Femur (tissue), 1 donor: ENCODE measurements at places on chromosomes 11 and 22.

GRCh38 chr11:30774496-30775232, 188.5 kb upstream of the MPPED2 start:
- no peak for DNase-seq

- no peak for DNase-seq
Observed at GRCh38 chr11:19055016-19055415, 5.5 kb downstream of the MRGPRX2 start.

DNA sequence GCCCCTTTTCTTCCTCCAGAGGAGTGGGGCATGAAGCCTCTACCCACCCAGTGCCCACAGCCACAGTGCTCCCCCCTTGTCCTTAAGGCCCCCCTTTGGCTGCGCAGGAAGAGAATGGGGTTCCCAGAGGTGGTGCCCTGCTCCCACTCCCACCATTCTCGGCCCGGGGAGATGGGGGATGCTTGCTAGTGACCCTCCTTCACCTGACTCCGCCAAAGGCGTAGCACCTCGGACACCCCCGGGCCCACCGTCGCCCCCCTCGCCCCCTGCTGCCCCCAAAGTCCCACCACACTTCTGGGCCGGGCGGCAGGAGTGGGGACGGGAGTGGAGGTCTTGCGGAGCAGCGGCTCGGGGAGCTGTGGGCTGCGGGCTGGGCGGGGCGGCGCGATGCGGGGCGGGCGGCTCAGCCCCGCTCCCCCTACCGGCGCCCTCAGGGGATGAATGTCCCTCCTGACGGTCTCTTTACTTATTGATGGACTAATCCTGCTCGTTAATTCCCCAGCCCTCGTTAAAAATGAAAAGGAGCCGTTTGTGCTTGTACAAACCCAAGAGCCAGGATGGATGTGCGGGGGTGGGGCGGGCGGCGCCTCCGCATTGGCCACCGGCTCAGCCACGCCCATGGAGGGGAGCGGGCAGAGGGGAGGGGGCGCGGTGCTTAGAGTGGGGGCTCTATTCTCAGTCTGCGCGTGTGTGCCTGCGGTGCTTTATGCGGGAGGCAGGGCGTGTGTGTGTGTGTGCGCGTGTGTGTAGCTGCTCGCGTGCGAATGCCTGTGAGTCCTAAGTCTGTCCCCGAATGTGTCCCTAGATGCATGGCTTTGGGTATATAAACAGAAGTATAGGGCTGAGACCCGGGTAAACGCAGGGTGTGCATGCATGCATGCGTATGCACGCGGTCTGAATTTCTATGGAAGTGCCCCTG, 25.6 kb downstream of the SYT7 start:
- no peak for DNase-seq

DNA sequence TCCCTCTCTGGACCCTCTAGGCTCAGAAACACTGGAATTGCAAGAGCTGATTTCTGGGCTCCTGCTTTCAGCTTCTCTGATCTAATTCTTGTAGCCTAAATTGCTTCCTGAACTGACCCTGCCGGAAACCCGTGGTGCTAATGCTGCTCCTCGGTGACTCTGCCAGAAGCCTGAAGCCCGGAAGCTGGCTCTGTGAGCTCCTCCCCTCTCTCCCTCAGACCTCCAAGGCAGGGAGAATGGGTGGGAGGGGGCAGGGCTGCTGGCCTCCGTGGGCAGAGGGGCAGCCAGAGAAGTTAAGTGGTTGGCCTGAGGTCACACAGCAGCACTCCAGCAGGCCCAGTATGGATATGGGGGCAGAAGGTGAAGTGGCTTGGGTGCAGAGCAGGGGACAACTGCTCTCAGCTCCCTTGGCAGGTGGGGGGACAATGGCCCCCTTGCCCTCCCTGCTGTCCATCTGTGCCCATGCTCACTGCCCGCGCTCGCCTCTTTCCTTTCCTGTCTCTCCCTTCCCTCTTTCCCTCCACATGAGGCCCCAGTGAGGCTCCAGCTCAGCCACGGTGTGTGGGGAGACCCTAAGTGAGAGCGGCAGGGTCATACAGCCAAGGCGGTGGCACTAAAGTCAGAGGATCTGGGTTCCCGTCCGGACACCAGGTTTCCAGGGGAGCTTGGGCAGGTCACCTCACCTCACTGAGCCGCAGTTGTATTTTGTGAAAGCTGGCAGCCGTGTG, 16.2 kb downstream of the CAPN5 start:
- DNase-seq = peak; percentile 63

DNA sequence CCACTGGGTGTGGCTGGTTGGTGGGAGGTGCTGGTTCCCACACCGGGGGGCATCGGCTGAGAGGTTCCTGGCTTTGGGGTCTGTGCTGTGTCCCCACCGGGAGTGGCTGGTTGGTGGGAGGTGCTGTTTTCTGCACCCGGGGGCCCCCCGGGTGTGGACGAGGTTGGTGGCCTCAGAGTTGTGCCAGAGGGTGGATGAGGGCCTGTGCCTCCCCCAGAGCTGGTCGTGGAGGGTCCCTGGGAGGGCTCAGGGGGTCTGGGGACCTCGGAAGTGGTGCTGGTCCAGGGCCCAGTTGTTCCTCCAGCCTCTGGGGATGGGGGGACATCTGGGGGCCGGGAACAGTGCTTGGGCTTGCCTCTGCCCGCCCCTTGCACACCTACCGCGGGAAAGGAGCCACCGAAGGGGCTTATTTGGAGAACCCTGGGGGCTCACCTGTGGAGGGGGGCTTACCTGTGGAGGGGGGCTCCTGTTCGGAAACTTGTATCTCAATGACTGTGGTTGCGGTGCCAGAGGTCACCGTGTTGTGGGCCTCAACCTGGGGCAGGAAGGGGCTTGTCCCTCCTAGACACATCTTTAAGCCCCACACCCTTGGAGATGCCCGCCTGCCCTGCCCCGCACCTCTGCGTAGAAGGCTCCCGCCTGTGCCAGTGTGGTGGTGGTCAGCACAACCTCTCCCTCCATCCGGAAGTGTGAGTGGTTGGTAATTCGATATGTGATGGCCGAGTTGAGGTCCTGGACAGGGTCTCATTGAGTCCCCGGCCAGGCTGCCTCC, 3.3 kb upstream of the IRF7 start:
- DNase-seq = peak; percentile 27

DNA sequence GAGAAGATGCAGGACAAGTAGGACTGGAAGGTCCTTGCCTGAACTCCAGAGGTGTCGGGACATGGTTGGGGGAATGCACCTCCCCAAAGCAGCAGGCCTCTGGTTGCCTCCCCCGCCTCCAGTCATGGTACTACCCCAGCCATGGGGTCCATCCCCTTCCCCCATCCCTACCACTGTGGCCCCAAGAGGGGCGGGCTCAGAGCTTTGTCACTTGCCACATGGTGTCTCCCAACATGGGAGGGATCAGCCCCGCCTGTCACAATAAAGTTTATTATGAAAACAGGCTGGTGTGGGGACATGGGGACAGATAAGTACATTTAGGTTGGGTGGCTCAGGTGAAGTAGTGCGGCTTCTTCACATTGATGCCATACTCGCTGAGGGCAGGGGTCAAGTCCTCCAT, 1.4 kb downstream of the TAF10 start:
- DNase-seq = peak; percentile 32

DNA sequence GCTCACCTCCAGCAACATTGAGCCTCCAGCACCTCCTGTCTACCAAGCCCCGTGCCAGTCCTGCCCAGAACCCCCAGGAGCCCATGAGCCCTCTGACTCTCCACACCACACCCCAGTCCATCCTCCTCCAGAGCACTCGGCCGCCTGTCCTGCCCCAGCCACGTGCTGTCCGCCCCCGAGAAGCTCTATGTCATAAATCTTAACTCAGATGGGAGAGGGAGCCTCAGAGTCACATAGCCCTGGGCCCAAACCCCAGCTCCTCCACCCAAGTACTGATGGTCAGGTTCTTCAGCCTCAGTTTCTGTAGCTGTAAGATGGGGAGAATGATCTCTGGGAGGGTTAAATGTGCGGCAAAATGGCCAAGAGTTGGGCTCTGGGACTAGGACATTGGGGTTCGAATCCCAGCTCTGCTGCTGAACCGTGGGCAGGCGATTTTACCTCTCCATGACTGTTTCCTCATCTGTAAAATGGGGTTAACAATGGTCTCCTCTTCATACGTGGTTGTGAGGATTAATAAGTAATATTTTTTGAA, 27.8 kb downstream of the CYTH4 start:
- DNase-seq = no peak

- no peak for DNase-seq
Observed at GRCh38 chr11:16184588-16184987, 171.8 kb downstream of the SOX6 start.

GRCh38 chr11:19843079-19843478, 130.4 kb downstream of the NAV2 start:
- no peak for DNase-seq

- DNase-seq = peak; percentile 65
Observed at GRCh38 chr22:42313804-42314581, 43.5 kb upstream of the TCF20 start.

- DNase-seq = no peak
Observed at GRCh38 chr11:114211444-114212121, 84.6 kb upstream of the NNMT start.

GRCh38 chr11:117825538-117826189, 1.1 kb upstream of the FXYD2 start:
- no peak for DNase-seq

DNA sequence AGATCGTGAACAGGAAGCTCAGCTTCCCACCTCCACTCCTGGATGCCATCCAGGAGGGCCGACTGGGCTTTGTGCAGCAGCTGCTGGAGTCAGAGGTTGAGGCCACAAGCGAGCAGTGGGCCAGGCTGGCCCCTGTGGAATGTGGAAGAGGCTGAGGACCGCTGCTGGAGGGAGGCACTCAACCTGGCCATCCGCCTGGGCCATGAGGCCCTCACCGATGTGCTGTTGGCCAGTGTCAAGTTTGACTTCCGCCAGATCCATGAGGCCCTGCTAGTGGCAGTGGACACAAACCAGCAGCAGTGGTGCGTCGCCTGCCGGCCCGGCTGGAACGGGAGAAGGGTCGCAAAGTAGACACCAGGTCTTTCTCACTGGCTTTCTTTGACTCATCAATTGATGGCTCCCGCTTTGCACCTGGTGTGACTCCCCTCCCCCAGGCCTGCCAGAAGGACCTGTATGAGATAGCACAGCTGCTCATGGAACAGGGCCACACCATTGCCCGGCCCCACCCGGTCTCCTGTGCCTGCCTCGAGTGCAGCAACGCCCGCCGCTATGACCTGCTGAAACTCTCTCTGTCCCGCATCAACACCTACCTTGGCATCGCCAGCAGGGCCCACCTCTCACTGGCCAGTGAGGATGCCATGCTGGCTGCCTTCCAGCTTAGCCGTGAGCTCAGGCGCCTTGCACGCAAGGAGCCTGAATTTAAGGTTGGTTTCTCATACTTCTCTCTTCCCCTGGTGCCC, 24.9 kb downstream of the ART5 start:
- no peak for DNase-seq

- DNase-seq = no peak
Observed at GRCh38 chr11:61551634-61552033, 29.2 kb downstream of the SYT7 start.

GRCh38 chr11:91081440-91082043, 858.7 kb upstream of the CHORDC1 start:
- peak; percentile 68 for DNase-seq

DNA sequence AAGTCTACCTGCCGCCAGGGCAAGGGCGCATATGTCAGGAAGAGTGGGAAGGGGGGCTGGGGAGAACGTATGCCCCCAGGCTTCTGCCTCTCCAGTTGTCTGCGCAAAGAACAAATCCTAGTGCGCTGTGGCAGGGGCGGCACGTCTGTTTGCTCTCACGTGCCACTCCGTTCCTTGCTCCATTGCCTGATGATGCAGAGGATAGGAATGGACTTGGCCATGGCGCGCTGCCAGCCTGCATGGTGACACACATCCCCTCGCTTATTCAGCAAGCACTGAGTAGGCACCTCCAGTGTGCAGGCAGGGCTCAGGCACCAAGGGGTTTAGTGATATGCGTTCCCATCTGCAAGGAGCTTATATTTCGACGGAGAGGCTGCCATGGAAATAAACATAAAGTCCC, 45.4 kb upstream of the SLC22A12 start:
- DNase-seq = no peak

GRCh38 chr11:126318574-126319373, 14.9 kb downstream of the DCPS start:
- DNase-seq = peak; percentile 93

GRCh38 chr22:24140357-24140756, 40.9 kb upstream of the SUSD2 start:
- no peak for DNase-seq

DNA sequence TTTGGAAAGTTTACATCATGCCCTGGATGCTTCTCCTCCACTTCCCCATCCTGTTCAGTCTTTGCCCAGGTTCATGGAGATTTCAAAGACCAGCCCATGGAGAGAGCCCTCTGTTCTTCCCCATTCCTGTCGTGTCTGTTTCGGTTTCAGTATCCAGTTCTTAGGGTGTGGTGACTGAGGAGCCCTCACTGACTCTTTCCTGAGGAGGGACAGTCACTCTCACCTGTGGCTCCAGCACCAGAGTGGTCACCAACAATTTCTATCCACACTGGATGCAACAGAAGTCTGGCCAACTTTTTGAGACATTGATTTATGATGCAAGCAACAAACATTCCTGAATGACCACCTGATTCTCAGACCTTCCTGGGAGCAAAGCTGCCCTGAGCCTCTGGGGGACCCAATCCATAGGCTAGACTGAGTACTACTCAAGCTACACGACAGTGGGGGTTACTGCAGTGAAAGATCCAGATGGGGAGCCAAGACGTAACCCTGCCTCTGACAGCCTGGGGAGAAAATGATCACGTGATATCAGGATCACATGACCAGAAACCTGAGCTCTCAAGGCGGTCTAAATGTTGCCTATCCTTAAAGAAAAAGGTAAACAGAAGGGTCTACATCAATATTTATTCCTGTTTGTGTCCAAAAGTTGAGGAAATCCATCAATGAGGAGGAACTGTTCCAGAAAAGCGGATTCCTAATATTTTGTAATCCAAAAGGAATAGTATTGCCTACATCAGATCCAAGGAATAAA, 76.2 kb upstream of the VPREB1 start:
- DNase-seq = no peak

DNA sequence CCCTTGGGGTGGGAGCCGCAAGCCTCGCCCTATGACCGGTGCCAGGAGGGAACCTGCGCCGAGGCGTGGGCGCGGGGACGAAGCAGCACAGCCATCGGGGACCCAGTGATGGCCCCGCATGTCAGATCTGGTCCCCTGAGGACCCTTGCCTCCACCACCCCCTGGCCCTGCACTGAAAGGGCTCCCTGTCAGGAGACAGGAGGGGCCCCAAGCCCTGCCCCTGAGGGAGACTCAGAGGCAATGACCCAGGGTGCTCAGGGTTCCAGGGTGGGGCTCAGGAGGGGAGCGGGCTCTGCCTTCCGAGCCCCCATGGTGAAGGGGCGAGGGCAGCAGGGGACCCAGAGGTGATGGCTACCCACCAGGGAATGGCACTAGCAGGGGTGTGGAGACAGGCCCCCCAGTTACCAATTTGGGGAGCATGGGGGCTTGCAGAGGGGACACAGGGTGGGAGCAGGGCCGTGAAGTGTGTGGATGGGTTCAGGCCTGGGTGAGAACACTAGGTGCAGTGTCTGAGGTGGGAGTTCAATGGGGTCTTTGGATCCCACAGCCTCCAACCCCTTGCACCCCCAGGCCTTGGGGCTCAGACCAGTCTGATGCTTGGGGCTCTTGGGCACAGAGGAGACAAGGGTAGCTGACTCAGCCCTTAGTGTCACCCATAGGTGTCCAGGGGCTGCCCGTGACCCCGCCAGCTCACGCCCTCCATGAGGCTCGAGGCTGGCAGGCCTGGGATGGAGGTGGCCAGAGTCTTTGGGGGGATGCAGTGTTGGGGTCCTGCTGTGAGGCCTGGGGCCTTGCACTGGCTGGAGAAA, 499 bp downstream of the LRRC56 start:
- DNase-seq = no peak

- DNase-seq = no peak
Observed at GRCh38 chr11:81870066-81870412, 863.6 kb downstream of the FAM181B start.

- no peak for DNase-seq
Observed at GRCh38 chr11:117606211-117606610, 190.8 kb downstream of the DSCAML1 start.
